ENCODE measurements at places on chromosomes 3 and 15.

DNA sequence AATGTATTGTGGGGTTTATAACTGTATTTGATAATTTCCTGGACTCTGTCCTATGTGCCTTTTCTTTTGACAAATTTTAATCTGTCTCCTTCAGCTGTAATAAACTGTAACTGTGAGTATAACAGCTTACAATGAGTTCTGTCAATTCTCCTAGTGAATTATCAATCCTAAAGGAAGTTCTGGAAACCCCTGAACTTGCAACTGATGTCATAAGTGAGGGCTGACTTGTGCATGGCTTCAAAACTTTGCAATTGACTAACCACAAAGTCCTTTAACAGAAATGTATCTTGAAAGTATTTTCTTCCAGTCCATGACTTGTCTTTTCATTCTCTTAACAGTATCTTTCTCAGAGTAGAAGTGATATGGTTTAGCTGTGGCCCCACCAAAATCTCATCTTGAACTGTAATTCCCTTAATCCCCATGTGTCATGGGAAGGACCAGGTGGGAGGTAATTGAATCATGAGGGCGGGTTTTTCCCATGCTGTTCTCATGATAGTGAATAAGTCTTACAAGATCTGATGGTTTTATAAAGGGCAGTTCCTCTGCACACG is 108.3 kb downstream of the TFDP2 start:
- no peak for DNase-seq

- DNase-seq: no peak
These were observed 114.8 kb downstream of the WDR76 start for GRCh38 chr15:43941555-43941954.

DNA sequence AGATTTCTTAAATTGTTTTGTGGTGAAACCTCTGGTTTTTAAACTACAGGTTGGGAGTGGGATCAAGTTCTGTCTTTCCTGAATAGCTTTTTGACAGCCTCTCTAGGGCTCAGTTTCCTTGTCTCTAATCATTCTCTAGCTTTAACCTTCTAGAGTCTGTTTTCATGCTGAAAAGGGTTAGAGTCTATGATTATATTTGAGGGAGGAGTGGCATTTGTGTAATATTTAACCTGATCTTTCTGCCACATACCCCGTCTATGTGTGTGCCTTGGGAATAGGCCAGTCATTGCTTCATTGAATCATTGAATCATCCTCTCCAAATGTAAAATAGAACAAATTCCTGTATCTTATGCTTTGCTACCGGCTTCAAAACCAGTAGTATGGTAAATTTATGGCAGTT is 204.9 kb downstream of the KLHL25 start:
- DNase-seq: no peak

DNA sequence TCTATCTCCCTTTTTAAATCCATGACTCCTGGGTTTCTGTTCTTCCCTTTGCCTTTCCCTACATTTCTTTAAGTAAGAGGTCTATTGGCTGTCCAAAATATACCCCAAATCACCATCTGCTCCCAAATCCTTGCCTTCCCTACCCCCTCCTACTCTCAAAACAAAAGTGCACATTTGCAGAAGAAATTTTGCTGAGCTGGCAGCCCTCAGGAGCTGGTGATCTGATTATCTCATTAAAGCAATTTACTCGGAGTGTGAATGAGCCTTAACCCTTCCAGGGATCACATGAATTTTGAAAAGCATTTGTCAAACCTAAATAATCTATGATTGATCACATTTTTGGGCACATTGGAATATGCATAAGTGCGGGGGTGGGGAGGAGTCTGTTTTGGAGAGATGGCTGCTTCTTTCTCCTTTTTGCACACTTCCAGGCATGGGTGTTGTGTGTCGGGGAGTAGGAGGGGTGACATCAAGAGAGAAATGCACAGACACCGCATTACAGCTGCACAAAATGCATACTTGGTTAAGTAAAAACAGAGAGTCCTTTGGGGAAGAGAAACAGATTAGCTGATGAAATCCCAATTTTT is 892.6 kb downstream of the TUSC7 start:
- no peak for DNase-seq

GRCh38 chr3:60979461-60980341 is 271.6 kb downstream of the FHIT start:
- no peak for DNase-seq

DNA sequence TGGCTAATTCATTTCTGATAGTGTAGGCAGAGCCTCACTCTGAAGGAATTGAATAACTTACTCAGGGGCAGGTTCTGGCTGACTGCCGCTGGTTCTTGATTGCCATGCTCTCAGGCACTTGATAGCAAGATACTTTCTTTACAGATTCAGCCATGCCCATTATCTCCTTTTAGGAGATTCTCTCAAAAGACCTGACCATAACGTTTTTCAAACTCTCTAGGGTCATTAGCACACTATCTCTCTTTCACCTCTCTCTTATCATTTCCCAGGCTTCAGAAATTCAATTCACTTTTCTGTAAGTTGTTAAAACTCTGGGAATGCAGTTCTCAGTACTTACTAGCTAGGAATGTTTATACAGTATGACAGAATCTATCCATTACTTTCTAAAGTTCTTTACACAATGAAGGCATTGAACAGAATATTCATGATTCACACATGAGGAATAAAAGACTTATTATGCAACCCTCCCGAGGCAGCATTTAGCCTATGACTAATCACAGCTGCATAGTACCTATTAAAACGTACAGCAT is 850.3 kb upstream of the CADM2 start:
- peak; percentile 30 for DNase-seq

DNA sequence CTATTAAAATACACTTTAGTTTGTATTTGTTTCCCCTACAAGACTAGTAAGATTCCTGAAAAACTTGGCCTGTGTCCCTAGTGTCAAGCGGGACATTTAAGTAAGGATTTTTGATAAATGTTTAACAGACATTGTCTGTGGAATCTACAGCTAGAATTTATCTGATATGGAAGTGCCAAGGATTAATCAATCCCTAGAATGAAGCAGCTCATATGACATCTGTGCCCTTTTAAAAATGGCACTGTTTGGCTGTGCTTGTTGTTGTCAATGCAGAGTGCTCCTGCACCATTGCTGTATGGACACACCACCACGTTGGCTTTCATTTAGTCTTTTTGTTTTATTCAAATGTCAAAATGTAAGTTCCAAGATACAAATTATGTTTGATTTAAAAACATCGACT is 14.3 kb upstream of the PDCD7 start:
- DNase-seq: no peak

DNA sequence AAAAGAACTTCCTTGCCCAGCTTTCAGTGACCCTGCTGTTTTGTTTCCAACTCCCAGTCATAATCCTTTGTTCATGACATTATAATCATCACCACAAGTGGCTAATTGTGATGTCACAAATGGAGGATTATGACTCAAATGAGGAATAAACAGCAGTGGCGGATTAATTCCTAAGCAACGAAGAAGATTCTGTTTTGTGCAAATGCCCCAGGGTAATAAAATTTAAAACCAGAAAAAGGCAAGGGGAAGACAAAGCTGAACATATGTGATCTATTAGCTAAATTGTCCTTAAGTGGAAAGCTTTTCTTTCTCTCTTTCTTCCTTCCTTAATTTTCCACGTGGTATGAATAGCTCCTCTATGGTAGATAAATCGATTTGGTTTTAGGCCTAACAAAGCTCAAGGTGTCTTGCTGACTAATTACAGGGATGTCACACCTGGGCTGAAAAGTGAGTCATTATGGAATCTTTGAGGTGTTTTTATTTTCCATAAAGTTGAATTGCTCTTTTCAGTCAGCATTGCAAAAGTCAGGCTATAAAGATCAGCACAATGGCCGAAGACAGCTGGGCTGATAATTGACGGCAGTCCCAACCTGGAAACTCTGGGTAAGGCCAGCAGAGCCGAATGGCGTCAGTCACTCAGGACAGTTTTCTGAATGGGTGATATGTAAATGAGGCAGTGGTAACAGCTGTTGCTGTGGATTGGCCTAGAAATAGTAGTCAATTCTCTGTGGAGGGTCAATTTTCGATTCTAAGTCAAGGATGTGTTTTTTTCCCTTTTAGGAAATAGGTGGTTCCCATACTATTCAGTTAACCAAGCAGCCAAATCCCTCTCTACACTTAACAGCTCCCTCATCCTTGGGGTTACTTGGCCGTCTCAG is 121.5 kb downstream of the PTPRG start:
- DNase-seq: no peak

DNA sequence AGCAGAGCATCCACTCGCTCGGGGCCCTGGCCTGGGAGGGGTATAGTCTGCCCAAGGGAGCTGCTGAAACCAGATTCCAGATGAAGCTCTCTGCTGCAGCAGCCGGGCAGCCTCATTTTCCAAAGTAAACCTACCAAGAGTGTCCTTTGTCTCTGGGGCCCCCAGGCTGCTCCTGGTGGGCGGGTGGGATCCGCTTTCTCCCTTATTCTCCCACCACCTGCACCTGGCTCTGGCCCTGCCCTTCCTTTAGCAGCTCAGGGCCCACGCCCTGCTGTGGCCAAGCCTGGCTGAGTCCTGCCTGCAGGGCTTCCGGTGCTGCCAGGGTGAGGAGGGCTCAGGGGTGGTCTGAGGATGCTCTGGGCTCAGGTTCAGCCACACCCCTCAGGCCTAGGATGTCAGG is 13.0 kb downstream of the SCN5A start:
- peak; percentile 44 for DNase-seq

- no peak for DNase-seq
These were observed 177.7 kb upstream of the MCTP2 start for GRCh38 chr15:94053626-94054025.

GRCh38 chr3:181417748-181418147 is 294.0 kb upstream of the SOX2 start:
- DNase-seq: no peak

DNA sequence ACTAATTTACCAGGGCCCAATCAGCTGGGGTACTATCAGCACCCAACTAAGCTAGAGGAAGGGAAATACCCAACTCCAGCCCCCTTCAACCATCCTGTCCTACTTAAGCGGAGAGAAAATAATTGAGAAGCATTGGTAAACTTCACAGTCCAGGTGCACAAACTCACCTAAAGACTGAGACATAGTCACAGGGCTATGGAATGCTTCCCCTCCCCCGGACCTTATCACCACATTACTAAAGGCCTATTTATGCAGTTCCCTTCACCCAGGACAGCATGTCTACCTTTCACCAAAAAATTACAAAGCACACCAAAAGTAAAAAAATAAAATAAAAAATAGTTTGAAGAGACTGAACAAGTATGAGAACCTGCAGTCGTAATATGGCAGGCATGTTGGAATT is 47.9 kb downstream of the HOMER2 start:
- DNase-seq: no peak

- DNase-seq: no peak
These were observed 31.6 kb upstream of the GABRG3 start for GRCh38 chr15:26939398-26939797.

GRCh38 chr15:91552555-91552954 is 301.0 kb upstream of the SLCO3A1 start:
- no peak for DNase-seq

GRCh38 chr3:130748467-130748861 is 1.8 kb upstream of the PIK3R4 start:
- DNase-seq: no peak

GRCh38 chr3:122615303-122615702 is 37.9 kb downstream of the PARP15 start:
- DNase-seq: no peak

DNA sequence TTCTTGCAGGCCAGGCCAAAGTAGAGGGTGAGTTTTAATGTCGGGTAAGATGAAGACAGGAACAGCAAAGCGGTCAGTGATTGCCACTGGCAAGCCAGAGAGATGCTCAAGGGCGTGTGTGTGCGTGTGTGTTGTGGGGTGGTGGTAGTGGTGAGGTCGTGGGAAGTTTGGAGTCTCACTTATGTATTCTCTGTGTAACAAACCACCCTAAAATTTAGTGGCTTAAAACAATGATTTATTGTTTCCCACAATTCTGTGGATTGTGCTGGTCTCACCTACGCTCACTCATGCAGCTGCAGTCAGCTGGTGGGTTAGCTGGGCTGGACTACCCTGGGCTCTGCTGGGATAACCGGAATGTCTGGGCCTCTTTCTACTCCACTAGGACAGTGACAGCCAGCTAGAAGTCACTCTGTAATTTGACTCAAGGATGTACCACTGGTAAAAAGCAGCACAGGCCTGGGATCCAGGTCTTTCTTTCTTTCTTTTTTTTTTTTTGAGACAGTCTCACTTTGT is 50.9 kb upstream of the BHLHE40 start:
- no peak for DNase-seq

GRCh38 chr3:141707741-141708203 is 30.3 kb upstream of the RNF7 start:
- DNase-seq: no peak

- peak; percentile 44 for DNase-seq
These were observed 42.1 kb downstream of the SEMA3G start for GRCh38 chr3:52402706-52403270.

GRCh38 chr3:157819270-157820156 is 286.7 kb downstream of the SHOX2 start:
- no peak for DNase-seq

GRCh38 chr3:133570139-133570936 is 3.1 kb upstream of the CDV3 start:
- no peak for DNase-seq

DNA sequence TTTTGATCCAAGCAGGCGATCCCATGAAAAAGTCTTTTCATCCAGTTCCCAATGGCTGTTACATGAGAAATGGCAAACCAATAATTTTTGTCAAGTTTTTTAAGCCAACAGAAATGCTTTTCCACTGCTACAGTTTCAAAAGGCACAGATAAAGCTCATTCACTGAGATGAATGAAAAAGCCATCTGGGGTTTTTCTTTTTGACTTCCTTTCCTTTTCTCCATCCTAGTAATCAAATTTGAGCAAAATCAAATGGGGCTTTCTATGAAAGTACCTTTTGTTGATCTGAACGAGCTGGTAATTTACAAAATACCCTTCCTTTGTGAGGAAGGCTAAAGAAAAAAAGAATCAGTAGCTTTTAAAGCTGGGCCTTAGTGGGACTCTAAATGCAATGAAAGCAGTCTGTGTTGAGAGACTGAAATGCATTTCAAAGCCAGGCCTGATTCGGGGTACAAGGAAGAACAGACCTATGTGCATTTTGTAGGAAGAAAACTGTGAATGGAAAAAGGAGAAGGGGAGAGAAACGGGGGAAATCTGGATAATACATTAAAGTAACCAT is 185.2 kb upstream of the DNAJC19 start:
- no peak for DNase-seq

- DNase-seq: no peak
These were observed 69.2 kb upstream of the LIMD1 start for GRCh38 chr3:45525146-45525919.

- no peak for DNase-seq
These were observed 294.9 kb upstream of the CTDSPL start for GRCh38 chr3:37566730-37567129.

DNA sequence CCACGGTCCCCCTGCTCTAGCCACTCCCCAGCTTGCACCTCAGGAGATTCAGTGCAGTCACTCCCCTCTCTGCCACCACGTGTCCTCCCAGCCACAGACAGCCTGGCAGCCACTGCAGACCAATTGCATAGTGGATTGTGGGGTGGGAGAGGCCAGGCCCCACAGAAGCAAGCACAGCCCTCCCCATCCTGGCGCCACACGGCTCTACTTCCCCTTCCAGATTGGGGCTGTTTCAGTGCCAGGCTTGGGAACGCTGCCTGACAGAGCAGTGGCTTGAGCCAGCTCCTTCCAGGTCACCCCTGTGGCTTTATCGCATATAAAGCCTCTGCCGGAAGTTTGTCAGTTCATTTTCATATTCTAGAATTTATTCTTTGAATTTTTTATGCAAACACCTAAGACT is 90.7 kb downstream of the TMEM266 start:
- no peak for DNase-seq

Measured in kidney (tissue), 22 donors.